Cortex of kidney (tissue), 1 donor: ENCODE measurements at places on chromosomes 2 and 18.

- no peak for DNase-seq
Measured at GRCh38 chr2:108454440-108454839, 5.4 kb downstream of the GCC2 start.

DNA sequence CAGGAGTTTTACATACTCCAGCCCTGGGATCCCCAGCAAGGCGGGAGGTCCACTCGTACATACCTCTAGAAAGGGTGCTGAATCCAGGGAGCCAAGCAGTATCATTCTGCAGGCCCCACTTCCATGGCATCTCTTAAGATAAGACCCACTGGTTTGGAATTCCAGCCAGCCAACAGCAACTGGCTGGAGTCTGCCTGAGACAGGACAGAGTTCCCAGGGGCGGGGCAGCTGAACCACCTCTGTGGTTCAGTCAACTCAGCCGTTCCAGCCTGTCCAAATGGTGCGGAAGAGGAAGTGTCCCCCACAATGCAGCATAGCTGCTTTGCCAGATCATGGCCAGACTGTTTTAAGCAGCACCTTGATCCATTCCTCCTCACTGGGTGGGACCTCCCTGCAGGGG, 33.2 kb downstream of the ZNF892 start:
- no peak for DNase-seq

- DNase-seq = no peak
Measured at GRCh38 chr2:10317646-10318045, 14.9 kb downstream of the HPCAL1 start.

DNA sequence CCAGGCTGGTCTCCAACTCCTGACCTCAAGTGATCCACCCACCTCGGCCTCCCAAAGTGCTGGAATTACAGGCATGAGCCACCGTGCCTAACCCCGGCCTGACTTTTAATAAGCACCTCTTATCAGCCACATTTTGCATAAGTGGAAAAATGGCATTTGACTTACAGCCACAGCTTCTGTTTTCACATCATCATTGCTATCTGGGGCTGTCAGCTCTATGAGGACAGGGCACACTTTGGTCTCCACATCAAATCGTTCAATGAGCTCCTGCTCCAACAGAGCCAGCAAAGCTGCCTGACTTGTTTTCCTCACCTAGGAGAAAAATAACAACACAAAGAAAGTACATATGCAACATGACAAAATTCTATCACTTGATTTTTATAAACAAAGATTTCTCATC, 26.4 kb downstream of the PPP4R1 start:
- no peak for DNase-seq

- no peak for DNase-seq
Measured at GRCh38 chr2:109680523-109681297, 66.5 kb downstream of the SOWAHC start.

DNA sequence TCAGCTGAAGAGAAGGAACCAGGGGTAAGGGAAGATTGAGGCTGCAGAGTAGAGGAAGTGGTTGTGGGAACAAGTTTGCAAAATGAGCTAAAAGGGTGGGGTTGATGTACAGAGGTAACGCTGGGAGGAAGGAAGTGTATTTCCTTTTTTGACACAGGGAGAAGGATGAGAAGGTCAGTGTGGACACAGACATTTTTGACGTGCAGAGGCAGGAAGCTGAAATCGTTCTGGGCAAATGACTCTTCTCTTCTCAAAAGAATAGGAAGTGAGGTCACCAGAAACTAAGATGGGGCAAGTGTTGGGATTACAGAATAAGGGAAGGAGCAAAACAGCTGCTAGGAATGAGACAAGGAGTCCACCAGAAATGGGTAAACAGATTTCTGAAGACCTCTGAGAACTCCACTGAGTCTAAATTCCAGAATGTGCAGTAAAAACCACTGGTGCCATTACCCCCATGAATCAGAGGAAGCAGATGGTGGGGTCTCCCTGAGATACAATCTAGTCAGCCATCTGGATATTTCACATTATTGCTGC, 20.0 kb upstream of the RNF149 start:
- no peak for DNase-seq

GRCh38 chr2:211367711-211368110, 811.3 kb downstream of the CPS1 start:
- no peak for DNase-seq

DNA sequence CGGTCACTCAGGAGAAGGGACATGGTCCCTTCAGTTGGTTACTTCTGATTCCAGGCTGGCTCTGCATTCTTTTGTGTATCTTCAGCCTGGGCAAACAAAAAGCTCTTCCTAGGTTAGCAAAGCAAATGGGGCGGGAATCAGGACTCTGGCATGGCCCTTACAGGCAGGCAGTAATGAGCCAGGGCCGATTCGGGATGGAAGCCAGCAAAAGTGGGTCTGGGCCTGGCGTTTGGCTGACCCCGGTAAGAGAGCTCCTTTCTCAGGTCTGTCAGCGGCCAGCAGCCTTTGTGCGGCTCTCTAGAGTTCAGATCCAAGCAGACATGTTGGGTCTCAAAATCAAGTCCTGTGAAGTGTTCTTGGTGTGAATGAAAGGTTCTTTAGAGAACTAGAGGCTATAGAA, 81.5 kb upstream of the EML6 start:
- no peak for DNase-seq

DNA sequence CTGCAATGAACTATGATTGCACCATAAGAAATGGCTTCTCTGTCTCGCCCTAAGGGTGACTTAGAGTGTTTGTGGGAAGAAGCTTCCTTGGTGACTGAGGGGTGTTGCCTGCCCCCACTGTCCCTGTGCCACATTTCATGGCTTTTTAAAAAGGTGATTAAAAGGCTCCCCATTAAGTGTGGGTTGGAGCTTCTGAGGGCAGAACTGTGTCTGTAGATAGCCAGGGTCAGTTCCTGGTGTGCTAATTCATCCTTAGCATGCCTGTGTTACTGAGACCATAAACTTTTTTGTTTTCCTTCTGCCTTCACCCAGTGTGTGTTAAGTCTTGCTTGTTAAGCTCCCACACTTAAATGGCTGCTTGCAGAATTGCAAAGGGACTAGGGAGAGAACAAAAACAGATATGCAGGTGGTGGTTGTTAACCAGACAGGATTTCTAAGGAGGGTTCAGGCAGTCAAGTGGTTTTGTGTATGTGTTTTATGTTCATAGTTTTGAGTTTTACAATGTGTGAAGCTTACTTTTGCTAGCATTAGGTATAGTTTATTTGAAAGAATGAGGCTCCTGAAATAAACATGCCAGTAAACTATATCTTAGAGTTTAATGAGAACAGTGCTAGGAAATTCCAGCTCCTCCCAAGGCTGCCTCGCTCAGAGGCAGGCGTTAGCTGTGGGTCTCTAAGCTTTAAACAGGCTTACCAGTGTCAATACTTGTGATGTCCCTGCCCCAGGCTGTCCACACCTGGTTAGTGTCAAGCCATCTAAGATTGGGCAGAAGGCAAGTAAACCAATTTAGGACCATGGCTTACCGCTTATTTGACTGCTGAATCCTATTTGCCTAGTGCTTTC, 14.5 kb downstream of the CERS6 start:
- no peak for DNase-seq

- no peak for DNase-seq
Measured at GRCh38 chr18:3279201-3280185, 17.6 kb downstream of the MYL12B start.

- DNase-seq = no peak
Measured at GRCh38 chr2:52178845-52179244, 1146.9 kb upstream of the NRXN1 start.

GRCh38 chr2:62459672-62460071, 46.3 kb downstream of the TMEM17 start:
- no peak for DNase-seq

DNA sequence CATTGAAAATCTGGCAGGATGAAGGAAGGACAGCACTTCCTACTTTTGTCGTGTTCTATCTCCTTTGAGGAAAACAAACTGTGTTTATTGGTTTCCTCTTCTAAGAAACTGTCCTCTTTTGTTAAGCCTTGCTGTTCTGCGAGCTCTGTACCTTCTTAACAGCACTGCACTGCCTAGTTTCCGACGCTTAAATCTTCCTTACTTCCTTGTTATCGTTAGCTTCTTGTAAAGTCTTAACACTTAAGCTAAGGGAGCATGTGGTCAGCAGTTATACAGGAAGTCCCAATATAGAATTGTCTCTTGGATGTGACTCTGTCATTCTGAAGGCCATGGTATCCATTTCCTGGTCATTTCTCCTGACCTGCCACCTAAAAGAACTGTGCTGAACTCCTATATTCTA, 552.8 kb upstream of the NRP2 start:
- DNase-seq = no peak

DNA sequence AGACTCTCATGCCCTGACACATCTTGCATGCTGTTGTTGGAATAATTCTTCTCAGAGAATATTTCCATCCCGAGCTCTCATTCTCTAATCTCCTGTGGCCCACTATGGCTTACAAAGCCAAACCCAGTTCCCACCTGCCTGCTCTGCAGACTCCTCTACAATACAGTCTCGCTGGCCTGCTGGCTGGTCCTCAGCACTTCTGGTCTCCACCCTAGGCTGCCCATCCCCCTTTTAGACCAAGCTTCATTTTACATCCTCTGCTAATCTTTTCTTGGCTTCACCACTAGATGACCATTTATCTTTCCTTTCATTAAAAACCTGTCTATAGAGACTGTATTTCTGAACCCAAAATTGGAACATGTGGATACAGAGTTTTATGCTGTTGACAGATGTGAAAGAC, 42.5 kb upstream of the YPEL5 start:
- DNase-seq = no peak

- no peak for DNase-seq
Measured at GRCh38 chr2:219537657-219538488, 5.7 kb downstream of the CHPF start.

DNA sequence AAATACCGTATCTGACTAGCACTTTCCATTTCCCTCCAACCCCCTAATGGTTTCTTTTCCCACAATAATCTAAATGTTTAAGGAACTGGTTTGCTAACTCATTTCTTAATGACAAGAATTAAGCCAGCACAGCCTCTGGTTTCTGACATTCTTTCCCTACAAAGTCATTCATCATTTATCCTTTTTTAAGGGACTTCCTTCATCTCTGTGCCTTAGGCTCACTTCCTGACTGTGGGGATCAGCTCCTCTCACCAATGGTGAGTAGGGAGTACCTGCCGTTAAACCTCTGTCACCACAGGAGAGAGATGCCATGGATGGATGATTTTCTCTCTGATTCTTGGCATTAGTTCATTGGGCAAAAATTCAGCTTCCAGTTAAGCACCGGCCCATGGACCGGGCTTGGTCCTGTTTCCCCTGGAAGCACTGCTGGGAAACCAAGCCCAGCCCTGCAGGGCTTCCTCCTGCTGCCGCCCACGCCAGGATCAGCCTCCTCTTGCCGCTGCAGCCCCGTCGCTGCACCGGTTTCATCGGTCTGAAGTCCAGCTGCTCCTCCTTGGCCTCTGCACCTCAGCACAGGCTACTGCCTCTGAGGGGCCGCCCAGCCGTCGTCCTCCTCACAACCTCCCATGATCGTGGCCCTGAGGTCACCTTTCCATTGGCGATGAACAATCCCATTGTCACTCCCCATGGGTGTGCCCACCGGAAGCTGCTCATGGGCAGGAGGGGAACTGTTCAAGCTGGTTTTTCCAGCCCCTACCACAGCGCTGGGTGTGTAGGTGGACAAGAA, 64.0 kb upstream of the ZNF516 start:
- DNase-seq = no peak
